ENCODE measurements at places on chromosomes 1 and 21. TPM values are rescaled to one million over a fixed set of nuclear protein-coding genes. Genes with fewer than 3 reads are reported as not detected.

DNA sequence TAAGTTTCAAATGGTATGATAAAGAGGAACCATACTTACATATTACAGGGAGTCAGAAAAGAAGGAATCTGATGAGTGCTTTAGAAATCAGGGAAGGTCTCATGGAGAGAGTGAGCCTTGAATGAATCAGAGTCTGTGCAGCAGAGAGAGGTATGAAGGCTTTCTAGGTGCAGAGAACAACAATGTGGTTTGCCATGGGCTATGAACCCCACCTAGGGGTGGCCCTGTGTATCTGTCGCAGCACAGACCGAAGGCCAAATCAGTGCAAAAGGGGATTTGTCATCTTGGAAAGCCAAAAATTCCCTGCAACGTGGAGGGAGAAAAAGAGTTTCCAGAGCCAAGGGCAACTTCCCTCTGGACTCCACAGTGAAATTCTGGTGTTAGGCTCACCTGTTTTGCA lies 3.5 kb downstream of the PAPPA2 start:
- no peak for DNase-seq

DNA sequence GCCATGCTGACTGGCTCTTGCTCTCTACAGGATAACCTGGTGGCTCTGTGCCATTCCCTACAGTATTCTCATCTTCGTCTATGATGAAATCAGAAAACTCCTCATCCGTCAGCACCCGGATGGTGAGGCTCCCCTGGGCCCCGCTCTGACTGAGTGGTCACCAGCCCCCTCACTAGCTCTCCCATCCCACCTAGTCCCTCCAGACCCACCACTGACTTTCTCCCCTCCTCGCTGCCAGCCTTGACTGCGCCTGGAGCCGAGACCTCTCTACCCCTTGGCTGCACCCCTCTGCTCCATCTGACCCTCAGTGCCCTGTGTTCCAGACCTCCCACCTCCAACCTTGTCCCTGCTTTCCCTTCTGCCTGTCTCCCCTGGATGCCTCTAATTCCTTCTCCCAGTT lies 4.1 kb upstream of the CASQ1 start:
- DNase-seq = no peak

DNA sequence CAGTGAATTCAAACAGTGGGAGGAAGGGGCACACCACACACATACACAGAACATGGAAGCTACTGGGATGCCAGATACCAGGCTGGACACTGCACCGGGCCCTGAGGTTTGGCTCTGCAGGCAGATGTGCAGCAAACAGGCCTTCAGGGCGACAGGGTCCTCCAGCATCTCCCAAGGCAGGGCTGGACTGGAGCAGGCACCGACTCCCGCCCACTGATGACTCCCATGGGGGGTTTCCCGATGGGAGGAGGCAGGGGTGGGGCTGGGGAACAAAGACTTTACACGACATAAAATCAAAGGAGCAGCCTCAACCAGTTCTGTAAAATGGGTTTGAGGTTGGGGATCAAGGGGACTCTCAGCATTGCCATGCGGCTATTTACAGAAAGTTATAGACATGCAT lies 118.1 kb downstream of the SYT2 start:
- no peak for DNase-seq

- DNase-seq = no peak
These were observed 13.5 kb downstream of the PDPN start for GRCh38 chr1:13597166-13597565.

DNA sequence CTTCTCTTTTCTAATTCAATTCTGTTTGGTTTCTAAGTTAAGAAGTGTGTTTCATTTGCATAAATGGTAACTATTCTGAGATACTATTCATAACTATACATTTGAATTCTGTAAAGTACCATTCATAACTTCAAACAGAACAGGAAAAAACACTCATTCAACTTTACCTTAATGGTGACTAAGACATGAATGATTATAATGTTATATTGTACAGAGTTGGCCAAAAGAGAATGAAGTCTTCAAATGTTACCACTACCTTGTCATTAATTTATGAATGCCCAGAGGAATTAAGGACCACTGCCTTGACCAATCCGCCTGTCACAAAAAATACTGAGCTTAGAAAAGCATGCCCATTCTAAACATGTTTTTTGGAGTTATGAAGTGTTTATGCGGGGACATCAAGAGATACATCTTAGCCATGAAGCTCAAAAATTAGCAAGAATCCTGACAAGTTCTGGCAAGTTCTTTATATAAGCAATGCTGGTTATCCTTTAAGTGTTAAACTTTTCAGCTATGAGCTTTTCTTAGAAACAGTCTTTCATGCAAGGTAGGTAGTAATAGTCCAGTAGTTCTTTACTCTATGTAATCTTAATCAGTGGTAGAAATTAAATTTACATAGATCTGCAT lies 7.9 kb downstream of the WASF2 start:
- DNase-seq = no peak

DNA sequence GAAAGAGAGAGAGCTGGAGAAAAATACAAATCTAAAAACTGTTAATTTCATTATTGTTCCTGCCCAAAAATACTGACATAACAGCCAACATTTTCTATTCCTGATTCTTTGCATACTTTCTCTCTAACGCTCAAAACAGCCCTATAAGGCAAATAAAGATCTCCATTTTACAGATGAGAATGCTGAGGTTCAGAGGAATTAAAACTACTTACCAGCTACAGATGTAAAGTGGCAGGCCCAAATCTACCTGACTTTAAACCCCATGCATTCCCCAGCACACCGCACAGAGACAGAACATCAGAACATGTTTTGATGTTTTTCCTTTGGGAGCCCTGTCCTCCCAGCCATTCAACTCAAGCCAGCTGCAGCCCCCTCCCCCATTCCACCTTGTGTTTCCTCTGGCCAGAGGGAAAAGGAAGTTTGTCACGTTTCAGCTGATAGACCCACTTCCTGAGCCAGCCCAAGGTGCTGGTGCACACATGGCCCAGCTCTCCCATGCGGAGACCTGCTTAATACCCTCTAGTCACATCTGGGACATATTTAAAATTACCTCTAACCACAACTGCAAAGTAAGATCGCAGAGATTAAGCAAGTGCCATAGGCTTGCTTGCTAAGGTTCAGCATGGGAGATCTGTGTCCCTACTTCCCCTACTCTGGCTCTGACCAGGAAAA lies 133.1 kb upstream of the NFIA start:
- DNase-seq = no peak

DNA sequence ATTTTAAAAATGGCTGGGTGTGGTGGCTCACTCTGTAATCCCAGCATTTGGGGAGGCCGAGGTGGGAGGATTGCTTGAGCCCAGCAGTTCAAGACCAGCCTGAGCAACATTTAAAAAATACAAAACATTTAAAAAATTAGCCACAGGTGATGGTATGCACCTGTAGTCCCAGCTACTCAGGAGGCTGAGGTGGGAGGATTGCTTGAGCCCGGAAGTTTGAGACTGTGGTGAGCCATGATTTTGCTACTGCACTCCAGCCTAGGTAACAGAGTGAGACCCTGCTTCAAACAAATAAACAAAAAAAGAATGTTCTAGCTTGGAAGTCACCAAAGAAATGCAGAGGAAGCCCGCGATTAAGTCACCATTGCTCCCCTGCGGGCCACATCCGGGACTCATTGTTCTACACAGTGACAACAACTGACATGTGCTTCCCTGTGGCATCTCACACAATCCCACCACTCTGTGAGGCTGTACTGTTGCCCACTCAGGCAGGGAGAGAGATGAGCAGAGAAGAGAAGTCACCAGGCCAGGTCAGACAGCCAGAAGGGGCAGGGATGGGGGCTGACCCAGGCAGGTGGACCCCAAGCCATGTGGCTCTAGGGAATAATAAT lies 18.4 kb upstream of the SPATC1L start:
- DNase-seq = no peak

GRCh38 chr1:164728719-164729118 lies 169.7 kb downstream of the PBX1 start:
- no peak for DNase-seq

GRCh38 chr1:93750955-93751354 lies 69.3 kb upstream of the BCAR3 start:
- no peak for DNase-seq

GRCh38 chr1:41617336-41617735 lies 132.9 kb upstream of the EDN2 start:
- no peak for DNase-seq

- no peak for DNase-seq
These were observed 10.6 kb downstream of the PDZK1 start for GRCh38 chr1:145696630-145696960.

DNA sequence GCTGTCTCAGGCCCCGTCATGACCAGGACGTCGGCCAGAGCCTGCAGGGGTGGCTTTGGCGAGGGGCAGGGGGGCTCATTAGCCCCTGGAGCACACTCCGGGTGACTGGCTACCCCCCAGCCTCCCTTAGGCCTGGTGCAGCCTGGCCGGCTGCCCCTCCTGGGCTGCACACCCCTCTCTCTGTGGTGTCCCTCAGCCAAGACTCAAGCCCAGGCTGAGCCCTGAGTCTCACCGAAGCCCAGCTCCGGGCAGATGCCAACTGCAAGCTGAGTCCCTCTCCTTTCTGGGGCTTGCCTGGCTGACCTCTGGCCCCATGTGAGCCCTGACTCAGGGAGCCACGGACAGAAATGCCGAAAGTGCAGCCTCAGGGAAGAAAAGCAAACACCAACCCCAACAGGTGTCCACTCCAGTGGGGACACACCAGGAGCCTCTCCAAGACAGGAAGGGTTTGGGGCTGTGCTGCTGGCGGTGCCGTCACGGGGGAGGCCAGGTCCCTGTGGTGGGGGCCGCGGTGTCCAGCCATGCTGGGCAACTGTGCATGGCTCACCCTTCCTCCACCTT lies 5.3 kb upstream of the IBA57 start:
- DNase-seq = no peak

GRCh38 chr1:241641773-241642592 lies 1.8 kb upstream of the CHML start:
- DNase-seq = no peak

GRCh38 chr1:95364546-95364945 lies 130.5 kb downstream of the RWDD3 start:
- no peak for DNase-seq

DNA sequence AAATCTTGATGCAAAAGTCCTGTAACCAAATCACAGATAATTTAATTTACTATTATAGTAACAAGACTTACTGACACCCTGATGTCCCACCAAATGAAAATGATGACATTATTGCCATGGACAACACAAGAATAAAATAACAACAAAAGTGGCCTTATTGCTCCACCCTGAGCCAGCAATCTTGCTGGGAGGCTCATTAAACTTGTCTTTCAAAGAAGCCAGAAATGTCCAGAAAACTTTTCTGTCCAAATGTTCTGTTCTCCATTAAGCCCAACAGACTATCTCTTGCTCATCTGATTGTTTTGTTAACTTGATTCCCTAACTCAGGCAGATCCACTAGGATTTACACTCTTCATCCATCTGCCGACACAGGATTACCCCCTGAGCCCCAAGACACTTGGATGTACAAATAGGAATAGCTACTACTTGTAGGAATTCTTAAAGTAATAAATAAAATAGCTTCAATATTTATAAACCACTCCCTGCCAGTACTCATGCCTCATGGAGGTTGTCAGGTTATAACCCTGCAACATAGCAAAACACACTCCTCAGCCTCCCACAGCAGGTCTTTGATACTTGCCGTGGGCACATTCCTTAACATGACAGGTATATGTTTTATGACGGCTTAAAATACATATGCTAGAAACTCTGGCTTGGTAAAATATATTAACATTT lies 84.9 kb downstream of the PTPN14 start:
- DNase-seq = no peak

DNA sequence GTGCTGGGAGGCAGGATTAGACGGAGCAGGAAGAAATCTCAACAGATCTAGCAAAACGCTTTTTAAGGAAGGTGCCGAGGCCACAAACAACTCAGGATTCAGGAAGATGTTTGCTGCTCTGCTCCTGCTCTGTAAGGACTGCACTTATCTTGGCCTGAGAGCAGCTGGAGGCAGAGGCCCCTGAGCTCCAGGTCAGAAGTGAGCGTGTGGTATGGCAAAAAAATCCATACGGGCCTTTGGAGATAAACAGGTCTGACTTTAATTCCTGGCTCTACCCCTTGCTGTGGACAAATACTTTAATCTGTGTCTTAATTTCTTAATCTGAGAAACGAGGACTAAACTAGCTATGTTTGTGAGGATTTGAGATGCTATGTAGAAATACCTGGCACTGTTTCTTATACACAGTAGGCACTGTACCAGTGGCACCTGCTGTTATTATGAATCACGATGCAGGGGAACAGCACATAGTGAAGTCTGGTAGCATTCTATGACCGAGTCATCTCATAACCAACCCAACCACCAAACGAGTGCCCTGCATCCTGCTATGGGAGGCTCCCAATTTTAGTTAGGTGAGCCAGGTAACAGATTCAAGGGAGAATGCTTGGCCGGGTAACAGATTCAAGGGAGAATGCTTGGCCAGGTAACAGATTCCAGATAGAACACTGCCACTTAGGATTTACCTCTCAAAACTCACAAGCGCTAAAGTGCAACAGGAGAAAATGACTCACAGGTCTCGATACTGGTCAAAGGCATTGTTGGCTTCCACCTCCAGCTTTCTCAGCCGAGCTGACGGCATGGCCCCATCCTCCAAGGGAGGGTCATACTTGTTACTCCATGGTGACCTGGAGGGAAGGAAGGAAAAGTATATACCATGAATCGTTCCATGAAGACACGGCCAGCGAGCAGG lies 65.9 kb downstream of the SLC66A1 start:
- no peak for DNase-seq

- DNase-seq = no peak
These were observed 488 bp downstream of the DBT start for GRCh38 chr1:100249155-100249536.

GRCh38 chr1:220300442-220301121 lies 28.3 kb upstream of the RAB3GAP2 start:
- DNase-seq = no peak

- DNase-seq = no peak
These were observed 669 bp downstream of the KCNQ4 start for GRCh38 chr1:40784141-40784770.

- no peak for DNase-seq
These were observed 934 bp downstream of the ASPM start for GRCh38 chr1:197145446-197146024.

- DNase-seq = no peak
These were observed 232.1 kb upstream of the KAZN start for GRCh38 chr1:14366091-14367018.

The SH2D1B gene
- total RNA-seq = not detected

The CENPS gene
- 7.9 TPM for total RNA-seq

The TDRD5 gene
- total RNA-seq = not detected

The RAB3GAP2 gene
- 44.9 TPM for total RNA-seq

The NBPF1 gene
- 17.0 TPM for total RNA-seq

The SPRR2F gene
- not detected for total RNA-seq

The KRTAP10-6 gene
- total RNA-seq = not detected

The HSPG2 gene
- total RNA-seq = 1.2 TPM

The CRNN gene
- total RNA-seq = not detected

The CELA3B gene
- total RNA-seq = not detected

The AADACL4 gene
- not detected for total RNA-seq

The TMEM9 gene
- total RNA-seq = 21.1 TPM

The OLIG2 gene
- not detected for total RNA-seq

All from CD4-positive, alpha-beta memory T cell (primary cell).